Activated CD8-positive, alpha-beta memory T cell treated with anti-CD3 and anti-CD28 coated beads for 1 hour (primary cell): ENCODE measurements at places on chromosomes 12 and 14.

DNA sequence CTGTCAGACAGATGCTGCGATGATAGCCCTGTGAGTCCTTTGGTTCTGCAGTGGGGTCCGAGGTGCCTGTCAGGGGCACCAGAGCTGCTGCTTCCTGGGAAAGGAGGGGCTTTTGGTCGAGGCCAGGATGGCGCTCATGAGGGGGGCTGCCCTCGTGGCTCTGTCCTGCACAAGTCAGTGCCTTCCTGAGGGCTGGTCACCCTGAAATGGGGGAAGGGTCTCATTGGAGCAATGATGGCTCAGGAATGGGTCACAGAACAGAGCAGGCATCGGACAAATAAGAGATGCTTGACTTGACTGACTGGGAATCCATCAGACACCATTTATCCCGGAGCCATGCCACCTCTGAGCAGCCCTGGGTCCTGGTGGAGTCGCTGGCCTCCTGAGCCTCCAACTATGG lies 121.9 kb downstream of the ADGRD1 start:
- DNase-seq: no peak

GRCh38 chr14:92322516-92322915 lies 449 bp upstream of the SLC24A4 start:
- DNase-seq: no peak

GRCh38 chr14:68250927-68251768 lies 431.6 kb downstream of the RAD51B start:
- no peak for DNase-seq

- no peak for DNase-seq
These were observed 40.2 kb downstream of the SLC2A13 start for GRCh38 chr12:40065636-40066035.

DNA sequence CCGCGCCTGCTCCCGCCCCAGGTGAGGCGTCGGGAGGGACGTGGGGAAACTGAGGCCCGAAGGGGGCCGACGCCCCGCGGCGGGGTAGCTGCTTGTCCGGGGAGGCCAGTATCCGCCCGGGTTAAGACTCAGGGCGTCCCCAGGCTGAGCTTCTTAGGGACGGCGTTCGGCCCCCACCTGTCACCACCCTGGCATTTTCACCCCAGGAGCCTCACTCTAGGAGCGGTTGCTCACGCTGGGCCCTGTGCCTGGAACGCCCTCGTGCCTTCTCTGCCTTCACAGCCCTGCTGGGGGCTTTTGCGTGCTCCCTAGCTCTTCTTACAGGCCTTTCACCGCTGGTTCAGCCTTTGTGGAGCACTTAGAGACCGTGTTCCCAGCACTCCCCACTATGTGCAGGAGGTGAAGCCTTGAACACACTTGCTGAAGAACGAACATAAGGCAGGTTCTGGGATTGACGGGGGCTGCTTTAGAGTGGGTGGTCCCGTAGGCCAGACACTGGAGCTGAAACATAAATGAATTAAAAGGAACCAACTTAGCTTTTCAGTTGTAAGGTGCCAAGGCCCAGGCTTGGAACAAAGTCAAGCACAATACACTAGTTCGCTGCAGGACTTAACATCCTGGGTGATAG lies 601 bp downstream of the ZNF839 start:
- DNase-seq: no peak

DNA sequence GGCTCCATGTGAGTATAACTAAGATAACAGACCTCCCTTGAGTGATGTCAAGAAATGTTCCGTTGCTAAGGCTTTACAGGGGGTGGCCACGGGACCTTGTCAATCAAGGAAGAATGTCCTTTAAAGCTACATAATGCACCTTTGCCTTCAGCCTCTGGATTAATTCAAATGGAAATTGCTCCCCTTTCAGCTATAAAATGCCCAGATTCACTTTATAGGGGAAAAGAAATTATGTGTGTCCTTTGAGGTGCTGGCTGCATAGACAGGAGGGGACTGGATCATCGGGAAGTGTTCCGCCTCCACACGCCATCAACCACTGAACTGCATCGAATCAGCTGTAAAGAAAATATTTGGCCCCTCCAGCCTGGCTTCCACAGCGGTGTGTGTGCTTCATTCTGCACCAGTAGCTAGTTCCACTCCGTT lies 415.4 kb downstream of the DPF3 start:
- DNase-seq: no peak

GRCh38 chr12:89225808-89226411 lies 126.4 kb downstream of the DUSP6 start:
- DNase-seq: no peak

- no peak for DNase-seq
These were observed 32.0 kb downstream of the INSM2 start for GRCh38 chr14:35565871-35566464.

- DNase-seq: no peak
These were observed 40.8 kb upstream of the CSRP2 start for GRCh38 chr12:76919383-76920171.

DNA sequence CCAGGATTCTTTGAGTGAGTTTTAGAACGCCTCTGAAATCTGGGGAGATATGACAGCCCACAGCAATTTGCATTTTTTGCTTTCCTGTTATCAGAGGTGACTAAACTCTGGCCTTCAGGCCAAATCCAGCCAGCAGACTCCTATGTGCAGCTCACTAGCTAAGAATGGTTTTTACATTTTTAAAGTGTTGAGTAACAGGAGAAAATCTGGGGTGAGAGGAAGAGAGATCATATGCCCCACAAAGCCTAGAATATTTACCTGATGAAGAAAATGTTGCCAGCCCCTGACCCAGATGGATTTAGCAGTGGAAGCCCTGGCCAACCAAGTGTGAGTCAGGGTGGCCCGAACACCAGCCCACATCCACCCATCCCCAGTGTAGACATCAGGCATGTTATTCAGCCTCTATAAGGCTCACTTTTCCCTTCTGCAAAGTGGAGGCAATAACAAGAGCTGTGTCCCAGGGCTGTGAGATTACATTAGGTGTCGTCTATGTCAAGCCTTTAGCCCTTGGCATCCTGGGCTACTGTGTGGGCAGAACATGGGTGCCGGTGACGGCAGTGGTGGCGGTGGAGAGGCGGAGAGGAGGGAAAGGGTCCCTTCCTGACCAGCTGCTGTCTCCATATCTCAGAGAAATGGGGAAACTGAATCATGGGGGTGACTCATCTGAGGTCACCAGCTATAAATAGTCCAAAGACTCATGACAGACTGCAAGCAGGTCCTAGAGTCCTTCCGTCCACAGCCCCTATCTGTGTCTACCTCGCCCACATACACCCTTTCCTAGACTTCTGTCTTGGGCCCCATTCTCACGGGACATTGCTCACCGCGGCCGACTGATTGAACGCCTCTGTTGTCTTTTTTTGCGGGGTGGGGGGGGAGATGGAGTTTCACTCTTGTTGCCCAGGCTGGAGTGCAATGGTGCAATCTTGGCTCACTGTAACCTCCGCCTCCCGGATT lies 32.6 kb upstream of the CD9 start:
- DNase-seq: peak; percentile 20

- peak; percentile 29 for DNase-seq
These were observed 567 bp downstream of the FUT8 start for GRCh38 chr14:65412856-65413738.

GRCh38 chr14:104694475-104694950 lies 5.1 kb downstream of the INF2 start:
- no peak for DNase-seq

DNA sequence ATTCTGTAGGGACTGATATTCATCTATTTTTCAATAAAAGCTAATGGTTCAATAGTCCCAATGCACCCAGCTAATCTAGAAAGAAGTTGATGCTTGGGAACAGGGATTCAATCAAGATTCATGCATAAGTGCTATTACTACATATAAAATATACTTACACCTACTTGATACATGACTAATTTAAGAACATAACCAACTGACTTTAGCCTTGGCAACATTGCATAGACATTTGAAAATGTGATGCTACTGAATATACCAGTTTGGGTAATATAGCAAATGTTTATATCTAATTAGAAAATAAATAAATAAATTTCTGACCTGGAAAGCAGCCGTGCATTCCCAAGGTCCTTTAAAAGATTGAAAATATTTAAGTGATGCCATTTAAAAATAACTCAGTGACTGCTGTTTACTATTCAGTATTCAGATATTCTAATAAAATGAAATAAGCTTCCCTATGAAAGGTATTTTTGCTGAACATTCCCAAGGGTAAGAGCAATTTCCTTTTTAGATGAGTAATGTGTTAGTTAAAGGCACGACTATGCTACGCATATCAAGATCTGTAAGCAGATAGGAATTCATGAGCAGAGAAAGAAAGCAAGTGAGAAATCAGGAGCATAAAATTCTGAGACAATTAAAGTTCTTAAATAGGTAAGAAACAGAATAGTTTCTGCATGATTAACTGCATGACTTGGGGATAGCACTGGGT lies 160.6 kb upstream of the SYT1 start:
- no peak for DNase-seq

- no peak for DNase-seq
These were observed 123.5 kb upstream of the BCL2L14 start for GRCh38 chr12:11947213-11947612.

DNA sequence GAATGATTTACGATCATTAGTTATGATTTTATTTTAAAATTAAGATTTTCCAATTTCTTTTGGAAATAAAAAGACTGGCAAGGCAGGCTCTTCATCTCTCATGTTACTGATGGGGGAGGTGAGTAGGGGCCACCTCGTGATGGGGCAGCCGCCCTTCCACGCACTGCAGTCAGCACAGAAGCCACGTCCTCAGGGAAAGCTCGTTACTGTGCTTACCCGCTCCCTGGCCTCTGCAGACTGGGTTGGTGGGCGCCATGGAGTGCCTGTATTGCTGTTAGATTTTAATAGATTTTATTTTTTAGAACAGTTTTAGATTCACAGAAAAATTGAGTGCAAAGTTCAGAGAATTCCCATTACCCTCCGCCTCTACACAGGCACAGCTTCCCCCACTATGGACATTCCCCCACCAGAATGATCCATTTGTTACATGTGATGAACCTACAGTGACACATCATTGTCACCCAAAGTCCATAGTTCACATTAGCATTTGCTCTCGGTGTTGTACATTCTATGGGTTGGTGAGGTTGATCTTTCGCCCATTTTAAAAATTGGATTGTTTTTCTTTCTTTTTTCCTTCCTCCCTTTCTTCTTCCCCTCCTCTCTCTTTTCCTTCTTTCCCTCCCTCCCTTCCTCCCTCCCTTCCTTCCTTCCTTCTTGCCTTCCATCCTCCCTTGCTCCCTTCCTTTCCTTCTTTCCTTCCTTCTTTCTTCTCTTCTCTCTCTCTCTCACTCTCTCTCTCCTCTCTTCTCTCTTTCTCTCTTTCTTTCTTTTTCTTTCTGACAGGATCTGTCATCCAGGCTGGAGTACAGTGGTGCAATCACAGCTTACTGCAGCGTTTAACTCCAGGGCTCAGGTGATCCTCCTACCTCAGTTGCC lies 30.7 kb downstream of the ADGRD1 start:
- no peak for DNase-seq

DNA sequence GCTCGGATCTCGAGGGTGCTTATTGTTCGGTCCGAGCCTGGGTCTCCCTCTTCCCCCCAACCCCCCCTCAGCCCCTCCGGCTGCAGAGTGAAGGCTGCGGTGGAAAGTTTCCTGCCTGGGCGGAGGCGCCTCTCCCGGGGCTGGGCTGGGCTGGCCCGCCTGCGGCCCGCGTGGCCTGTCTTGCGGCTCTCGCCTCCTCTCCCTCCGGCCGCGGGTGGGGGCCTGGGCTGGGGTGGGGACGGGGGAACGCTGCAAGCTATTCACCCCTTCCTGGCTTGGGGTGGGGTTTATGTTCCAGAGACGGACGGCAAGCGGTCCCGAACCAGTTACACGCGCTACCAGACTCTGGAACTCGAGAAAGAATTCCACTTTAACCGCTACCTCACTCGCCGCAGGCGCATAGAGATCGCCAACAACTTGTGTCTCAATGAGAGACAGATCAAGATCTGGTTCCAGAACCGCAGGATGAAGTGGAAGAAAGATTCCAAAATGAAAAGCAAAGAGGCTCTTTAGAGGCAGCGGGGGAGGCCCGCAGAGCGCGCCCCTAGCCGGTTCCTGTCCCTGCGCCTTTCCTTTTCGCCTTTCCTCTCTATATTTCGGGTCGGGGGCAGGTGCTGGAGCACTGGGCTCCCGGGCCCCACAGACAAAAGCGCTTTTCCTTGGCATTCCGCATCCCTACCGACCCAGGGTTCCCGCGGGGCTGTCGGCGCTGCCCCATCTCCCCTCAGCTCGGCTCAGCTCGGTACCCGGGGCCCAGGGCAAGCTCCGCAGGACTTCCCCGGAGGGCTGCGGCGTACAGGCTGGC lies 1.3 kb downstream of the HOXC5 start:
- DNase-seq: no peak

GRCh38 chr12:122860040-122860853 lies 25.0 kb downstream of the HIP1R start:
- DNase-seq: peak; percentile 73

- DNase-seq: peak; percentile 3
These were observed 613 bp downstream of the DUSP16 start for GRCh38 chr12:12562016-12562483.

- no peak for DNase-seq
These were observed 28.4 kb upstream of the PTPRR start for GRCh38 chr12:70948976-70949336.
